ENCODE measurements at places on chromosomes 3 and 15. TPM values are rescaled to one million over a fixed set of nuclear protein-coding genes. Genes with fewer than 3 reads are reported as not detected.

Gene LEKR1
- 3.2 TPM for polyA plus RNA-seq

Gene MYO9A
- polyA plus RNA-seq = 37.5 TPM

Gene PARP6
- 135 TPM for polyA plus RNA-seq

Gene CHL1
- polyA plus RNA-seq = 24.1 TPM

Gene RGMA
- 7.9 TPM for polyA plus RNA-seq

Gene C3orf22
- polyA plus RNA-seq = 0.10 TPM

Gene RPL39L
- polyA plus RNA-seq = 18.6 TPM

Gene PTPN9
- 45.5 TPM for polyA plus RNA-seq

Gene GOLGB1
- polyA plus RNA-seq = 98.7 TPM

Gene STT3B
- 225 TPM for polyA plus RNA-seq

Gene STRA6
- 41.7 TPM for polyA plus RNA-seq

Gene MINDY4B
- polyA plus RNA-seq = not detected

Gene C2CD4B
- polyA plus RNA-seq = 0.28 TPM

Gene PP2D1
- polyA plus RNA-seq = 1.1 TPM

Gene PRR20G
- polyA plus RNA-seq = not detected

Gene IL5RA
- polyA plus RNA-seq = 0.73 TPM

Gene RBPMS2
- 12.6 TPM for polyA plus RNA-seq

Gene PFKFB4
- polyA plus RNA-seq = 4.3 TPM

Gene SPSB4
- polyA plus RNA-seq = 14.8 TPM

Gene CCR2
- polyA plus RNA-seq = 1.1 TPM

Gene P3H2
- 94.2 TPM for polyA plus RNA-seq

Gene LACTB
- polyA plus RNA-seq = 19.6 TPM

Gene ITGA11
- 3.6 TPM for polyA plus RNA-seq

All from left kidney (tissue), 8 donors.